ENCODE measurements at places on chromosomes 2 and 18.

DNA sequence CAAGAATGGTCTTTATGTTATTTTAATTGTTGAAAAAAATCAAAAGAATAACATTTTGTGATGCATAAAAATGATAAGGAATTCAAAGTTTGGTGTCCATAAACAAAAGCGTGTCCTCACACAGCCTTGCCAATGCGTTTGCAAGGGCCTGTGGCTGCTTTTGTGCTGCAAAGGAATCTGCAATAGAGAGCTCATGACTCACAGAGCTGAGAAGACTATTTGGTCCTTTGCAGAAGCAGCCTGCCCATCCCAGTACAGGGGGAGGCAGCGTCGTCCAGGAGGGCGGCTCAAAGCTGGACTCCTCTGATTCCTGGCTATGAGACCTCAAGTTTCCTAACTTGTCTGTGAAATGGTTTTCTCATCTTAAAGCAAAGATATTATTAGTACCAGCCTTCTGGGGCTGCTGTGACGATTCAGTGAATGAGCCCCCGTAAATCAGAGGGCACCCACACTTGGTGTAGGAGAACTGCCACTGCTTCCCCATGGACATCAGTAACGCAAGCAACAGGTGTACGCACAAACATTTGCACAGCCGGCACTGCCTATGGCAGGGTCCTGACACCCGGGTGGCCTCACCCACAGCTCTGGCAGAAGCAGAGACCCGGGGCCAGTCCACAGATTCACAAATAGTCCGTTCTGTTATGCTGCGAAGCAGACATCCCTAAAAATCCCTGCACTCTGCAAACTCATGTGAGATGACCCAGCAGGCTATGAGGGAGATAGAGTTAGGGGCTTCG lies 70.6 kb upstream of the ASAP2 start:
- no peak for DNase-seq

GRCh38 chr2:219661955-219662395 lies 34.5 kb downstream of the SLC4A3 start:
- DNase-seq = no peak

GRCh38 chr2:124563426-124563825 lies 538.3 kb downstream of the CNTNAP5 start:
- DNase-seq = no peak

DNA sequence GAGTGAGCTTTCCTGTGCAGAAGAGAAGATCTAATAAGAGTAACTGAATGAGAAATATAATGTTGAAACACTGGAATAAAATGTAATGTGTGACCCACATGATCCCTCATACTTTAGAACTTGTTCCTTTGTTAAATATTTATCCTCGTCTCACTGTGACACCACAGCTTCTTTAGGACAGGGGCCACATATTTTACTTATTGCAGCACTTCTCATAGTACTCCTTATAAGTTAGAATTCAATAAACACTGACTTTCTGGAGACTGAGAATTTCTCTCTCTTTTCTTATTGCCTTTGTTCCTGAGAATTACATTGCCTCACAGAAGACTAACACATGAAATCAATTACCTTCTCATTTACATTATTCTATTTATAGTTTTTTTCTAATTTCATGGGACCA lies 1234.6 kb upstream of the CHAC2 start:
- DNase-seq = no peak

DNA sequence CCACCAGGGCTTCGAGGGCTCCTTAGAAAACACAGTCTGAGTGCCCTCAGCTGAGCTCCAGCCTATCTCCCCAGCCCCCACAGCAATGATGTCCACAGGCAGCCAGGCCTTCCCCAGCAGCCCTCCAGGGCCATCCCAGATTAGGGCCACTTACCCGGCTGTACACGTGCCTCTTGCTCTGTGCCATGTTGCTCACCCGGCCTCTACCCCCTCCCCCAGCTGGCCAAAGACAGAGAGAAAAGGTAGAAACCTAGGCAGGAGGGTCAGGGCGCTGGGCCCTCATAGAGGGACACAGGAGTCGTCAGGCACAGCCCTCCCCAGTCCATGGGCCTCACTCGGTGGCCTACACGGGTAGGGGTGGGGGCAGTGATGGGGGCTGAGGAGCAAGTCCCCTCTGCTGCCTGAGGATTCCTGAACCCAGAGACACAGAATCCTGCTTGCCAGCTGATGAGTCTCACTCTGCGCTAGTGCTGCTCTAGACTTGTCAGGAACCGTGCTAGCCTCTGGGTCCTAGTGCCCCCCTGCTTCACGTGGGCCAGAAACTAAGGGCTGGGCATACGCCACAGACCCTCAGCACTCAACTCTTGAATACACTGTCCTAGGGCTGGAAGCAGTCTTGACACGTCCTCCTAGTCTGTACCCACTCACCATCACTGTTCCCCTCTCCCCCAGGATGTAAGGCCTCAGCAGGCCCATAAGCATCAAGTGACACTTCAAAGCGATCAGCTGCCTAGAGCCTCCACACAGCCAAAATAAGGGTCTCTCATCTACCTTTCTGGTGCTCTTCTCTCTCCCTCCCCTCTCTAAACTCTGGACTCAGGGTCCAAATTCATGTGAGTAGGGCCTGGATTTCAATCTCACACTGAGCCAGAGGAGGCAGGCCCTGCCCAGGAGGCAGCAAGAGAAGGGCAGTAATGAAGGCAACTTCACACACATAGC lies at the start of gene DCTN1:
Gene DCTN1 (minus strand): TSS at position 461 of the 939 bp plus-strand sequence. CDS start 274 bp downstream, at position 187.
- DNase-seq = peak; percentile 71

DNA sequence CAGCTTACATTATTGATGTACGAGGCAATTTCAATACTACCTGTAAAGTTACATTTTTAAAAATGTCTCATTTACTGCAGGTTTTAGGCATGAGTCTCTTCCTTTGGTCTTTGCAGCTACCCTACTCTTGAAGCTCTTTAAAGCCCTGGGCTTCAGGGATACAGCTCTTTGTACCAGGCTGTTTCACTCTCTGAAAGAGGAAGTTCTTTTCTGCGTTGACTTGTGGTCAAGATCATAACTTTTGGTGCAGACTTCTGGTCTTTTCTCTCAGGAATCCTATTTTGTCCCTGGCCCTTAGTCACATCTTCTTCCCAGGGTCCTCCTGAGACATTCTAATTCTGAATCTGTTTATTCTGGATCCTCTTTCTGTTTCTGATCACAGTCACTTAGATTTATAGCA lies 16.6 kb upstream of the HRH4 start:
- no peak for DNase-seq

DNA sequence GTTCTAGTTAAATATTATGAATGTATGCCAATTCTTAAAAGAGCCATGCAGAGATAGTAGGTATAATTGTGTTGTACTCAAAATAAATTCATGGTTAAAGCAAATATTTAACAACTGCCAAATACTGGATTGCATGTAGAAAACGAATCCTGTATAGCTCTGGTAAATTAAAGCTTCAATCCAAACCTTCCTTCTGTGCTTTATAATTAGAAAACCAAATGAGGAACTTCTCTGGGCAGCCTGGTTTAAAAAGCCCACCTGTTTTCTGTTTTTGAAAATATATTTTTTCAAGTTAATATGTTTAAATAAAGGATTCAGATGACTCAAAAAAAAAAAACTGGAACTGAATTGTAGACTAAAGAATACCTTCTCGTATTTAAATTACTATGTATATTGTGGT lies 48.3 kb upstream of the ITGA4 start:
- DNase-seq = no peak

- no peak for DNase-seq
These were observed 147.7 kb upstream of the DTNA start for GRCh38 chr18:34562252-34562870.

GRCh38 chr18:4284528-4284927 lies 170.6 kb downstream of the DLGAP1 start:
- no peak for DNase-seq

GRCh38 chr2:43273529-43273928 lies 47.1 kb upstream of the ZFP36L2 start:
- DNase-seq = peak; percentile 80

GRCh38 chr2:102166189-102166845 lies 20.5 kb upstream of the IL1RL2 start:
- no peak for DNase-seq

- no peak for DNase-seq
These were observed 15.4 kb upstream of the GLI2 start for GRCh38 chr2:120720231-120720630.

DNA sequence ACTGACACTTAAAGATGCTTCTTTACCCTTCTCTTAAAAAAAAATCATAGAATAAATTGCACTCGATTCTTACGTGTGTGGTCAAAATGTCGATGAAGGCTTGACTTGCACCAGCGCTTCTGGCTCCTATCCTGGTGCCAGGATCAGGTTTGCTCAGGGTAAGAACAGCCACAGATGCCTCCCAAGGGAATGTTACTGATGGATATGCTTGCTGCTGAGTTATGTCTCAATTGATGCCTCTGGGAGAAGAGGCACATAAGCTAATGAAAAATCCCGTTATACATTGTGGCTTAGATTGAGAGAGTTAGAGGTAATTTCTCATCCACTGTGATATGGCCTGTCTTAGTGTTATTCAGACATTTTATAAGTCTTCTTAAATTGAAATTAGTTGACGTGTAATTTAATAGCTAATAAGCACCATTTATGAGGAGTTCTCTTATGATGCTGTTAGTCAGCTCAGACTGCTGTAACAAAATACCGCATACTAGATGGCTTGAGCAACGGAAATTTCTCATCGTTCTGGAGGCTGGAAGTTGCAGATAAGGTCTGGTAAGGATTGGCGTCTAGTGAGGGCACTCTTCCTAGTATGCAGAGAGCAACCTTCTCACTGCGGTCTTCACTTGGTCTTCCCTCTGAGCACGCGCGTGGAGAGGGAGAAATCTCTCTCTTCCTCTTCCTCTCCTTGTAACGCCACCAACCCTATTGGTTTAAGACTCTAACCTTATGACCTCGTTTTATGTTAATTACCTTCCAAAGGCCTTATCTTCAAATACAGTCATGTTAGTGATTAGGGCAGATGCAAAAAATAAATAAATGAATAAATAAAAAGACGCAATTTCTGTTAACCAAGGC lies 116.6 kb upstream of the NOSTRIN start:
- no peak for DNase-seq

DNA sequence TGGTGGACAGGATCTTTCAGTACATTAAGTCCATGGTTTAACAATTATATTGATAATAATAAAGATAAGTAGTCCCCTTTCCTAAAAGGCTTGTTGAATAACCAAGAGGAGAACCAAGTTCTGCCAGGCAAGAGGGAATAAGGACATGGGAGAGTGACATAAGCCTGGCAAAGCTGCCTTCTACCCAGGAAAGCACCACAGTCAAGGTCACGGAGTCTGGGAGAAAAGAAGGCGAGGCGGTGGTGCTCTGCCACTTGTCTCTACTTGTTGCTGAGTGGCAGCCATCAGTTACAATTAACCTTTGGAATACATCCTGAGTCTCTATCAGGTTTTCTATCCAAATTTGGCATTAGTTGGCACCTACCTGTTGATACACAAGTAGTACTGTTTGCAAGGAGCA lies 101.7 kb upstream of the GATA6 start:
- no peak for DNase-seq

DNA sequence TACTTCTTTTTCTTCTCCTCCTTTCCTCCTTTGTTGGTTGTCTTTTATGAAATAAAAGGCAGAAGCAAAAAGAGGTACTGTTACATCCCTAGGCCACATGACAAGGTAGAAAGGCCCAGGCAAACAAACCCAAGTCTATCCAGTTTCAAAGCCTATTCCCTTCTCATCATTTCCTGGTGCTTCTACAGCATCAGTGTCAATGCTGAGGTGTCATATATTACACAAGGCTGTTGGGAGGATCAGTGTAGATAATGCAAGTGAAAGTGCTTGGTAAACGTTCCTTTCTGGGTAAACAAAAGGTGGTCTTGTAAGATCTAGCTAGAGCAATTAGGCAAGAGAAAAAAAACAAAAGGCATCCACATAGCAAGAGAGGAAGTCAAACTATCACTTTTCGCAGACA lies 64.9 kb downstream of the EVA1A start:
- no peak for DNase-seq

DNA sequence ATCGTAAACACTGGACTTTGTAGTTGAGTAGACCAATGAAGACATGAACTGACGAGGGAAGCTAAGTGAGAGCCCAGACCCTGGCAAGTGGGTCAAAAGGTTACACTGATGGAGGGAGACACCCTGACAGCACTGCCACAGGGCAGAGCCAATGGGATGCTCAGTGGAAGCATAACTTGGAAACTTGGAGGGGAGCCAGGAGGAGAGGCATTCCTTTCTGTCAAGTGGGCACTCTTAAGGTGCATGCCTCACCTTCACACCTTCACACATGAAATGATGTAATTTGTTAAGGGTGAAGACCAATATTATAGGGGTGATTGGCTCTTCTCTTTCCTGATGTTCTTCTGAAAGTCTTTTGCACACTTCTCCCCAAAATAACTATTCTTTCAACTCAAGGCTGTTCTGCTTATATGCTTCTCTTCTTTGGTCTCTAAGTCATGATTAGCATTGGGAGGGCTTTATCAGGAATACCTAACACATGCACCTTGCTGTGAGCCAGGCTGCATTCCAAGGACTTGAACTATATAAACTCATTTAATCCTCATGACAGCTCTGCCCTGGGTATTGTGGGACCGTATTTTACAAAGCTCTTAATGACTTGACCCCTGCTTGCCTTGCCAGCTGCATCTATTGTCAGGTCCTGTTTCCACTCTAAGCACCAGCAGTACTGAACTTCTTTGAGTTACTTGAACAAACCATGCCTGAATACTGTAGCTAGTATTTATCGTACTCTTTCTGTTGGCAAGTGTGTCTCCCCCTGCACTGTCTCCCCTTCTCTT lies 19.0 kb downstream of the RPL37A start:
- DNase-seq = no peak

- DNase-seq = no peak
These were observed 58.6 kb downstream of the TMEM17 start for GRCh38 chr2:62447411-62447810.

DNA sequence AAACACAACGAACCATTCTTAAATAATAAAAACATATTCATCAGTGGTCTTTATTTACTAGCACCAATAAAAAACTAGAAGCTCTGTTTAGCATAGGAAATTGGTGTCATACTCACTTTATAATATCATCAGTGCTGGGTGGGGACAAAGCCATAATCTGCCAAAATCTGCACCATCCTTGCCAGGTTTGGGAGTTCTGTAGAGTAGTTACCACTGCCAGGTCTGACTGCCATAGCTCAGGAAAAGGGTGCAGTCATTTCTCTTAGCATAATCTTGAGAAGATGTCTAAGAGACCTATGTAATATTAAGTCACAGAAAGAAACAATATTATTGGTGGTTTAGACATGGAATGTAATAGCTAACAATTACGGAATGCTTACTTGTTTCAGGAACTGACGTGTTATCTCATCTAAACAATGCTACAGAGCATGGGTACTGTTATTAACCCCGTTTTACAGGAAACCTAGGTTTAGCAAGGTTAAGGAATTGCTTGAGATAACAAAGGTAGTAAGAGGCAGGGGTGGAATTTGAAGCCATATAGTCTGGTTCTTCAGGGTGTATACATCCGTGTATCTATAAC lies 1.6 kb upstream of the MARCHF7 start:
- DNase-seq = no peak

DNA sequence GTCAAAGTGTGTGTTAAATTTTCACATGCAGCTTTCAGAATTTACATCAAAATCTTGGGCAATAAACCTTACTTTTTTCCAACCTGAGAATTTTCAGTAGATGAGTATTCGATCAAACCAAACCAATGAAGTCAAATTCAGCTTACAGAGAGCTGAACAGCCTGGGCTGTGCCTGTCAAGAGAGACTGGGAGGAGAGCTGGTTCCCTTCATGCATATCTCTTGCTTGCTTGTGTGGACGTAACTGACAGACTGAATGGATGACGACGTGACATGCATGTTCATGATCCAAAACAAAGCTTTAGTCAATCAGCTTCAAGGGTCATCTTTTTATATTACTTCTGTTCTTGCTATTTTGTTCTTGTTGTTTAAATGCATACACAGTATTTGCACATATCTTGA lies 145.2 kb downstream of the GALNT3 start:
- no peak for DNase-seq

GRCh38 chr2:150469706-150470274 lies 17.7 kb downstream of the RND3 start:
- no peak for DNase-seq

- no peak for DNase-seq
These were observed 71.1 kb upstream of the HPCAL1 start for GRCh38 chr2:10231551-10232085.
